CD8-positive, alpha-beta memory T cell (primary cell): ENCODE measurements at places on chromosomes 6 and 20.
A peak's percentile ranks its signal among the peaks of the same experiment; 100 is the strongest.

DNA sequence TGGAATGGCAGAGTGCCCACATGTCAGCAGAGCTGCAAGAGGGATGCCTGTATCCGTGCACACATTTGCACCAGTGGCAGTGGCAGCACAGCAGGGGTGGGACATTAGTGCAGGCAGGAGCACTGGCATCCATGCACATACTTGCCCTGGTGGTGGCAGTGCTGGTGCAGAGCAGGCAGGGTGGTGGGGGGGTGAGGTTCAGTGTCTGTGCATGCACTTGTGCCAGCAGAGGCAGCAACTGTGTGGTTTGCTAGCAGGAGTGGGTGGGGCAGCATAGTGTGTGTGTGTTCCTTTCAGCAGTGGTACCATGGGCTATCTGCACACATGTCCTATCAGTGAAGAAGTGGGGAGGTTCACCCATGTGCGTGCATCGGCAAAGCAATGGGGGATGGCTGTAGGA lies 151.6 kb downstream of the EPM2A start:
- DNase-seq, result no peak

DNA sequence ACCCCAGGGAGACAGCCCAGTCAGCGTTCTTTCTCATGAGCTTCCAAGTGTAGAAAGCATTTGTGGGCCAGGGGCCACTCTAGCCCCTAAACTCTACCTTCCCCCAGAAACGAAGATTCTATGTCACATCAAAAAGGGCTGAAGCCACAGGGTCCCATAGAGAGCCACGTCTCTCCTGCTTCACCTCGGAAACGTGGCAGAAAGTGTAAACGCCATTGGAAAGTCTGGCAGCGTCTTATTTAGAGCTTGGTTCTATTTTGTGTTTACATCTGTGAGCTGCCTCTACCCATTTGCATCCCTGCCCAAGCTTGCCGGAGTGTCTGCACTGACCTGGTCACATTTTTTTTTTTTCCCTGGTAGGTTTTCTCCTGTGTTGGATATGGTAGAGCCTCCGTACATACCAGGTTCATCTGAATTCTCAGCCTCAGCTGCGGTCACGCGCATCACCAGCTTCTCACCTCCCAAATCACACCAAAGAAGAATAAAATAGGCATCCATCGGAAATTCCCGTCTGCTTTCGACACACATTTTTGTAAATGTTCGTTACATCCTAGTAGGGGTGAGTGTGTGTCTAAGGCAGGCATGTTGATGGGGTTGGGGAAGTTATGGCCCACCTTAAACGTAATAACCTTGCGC lies 62.6 kb downstream of the NPEPL1 start:
- no peak for DNase-seq

GRCh38 chr20:57666106-57666833 lies 43.5 kb downstream of the PMEPA1 start:
- no peak for DNase-seq

DNA sequence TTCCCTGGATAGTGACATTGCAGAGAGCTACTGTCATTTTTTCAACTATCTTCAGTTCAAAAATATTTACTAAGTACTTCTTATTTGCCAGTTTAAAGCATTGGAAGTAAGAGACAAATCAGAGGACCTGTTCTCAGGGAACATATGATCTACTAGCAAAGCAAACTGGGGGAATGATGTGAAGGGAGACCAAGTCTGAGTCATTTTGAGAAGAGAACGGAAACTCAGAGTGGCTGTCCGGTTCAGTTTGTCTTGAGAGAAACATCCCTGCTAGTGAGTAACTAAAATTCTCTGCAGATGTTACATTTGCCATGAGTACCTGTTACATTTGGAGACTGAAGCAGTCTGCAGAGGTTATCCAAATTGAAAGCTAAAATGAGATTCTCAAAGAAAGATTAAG lies 118.3 kb downstream of the KCNQ5 start:
- DNase-seq, result no peak

DNA sequence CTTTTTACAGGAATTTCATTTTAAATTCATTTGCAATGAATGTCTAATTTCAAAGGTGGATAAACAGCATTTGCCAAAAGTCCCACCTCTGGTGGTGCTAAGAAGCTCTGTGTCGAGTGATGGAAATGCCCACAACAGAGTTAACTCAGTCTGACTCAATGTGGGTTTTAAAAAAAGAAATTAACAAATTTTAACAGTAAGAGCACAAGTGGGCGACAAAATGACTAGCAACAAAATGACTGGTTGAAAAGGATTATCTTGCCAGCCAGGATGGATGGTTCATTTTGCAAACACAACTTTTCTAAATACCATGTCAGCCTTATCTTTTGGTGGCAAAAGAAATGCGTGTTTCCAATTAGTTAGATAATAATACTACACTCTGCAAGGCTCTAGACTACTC lies 14.3 kb upstream of the TAGAP start:
- DNase-seq, result no peak

DNA sequence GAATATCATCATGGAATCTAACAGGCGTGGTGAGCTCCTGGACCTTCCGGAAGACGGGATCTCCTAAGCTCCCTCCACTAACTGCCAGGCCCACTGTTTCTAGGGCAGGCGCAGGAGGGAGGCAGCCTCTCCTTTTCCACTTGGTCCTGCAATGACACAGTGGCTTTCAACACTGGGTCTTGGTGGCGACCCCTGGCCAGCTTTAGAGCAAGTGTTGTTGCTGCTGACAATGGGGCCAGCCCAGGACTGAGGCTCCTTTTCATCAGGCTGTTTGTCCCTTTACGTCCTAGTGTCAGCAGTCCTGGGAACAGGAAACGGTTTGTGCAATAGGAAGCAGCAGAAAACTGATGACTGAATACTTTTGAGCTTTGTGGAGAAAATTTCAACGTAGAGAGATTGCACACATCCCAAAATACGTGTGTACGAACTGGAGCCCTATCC lies 9.7 kb upstream of the QKI start:
- DNase-seq, result no peak

- no peak for DNase-seq
Observed at GRCh38 chr20:24364482-24364881, 104.9 kb upstream of the SYNDIG1 start.

GRCh38 chr6:140462453-140463311 lies 1088.2 kb upstream of the CITED2 start:
- no peak for DNase-seq

- no peak for DNase-seq
Observed at GRCh38 chr6:150297327-150298029, 71.3 kb upstream of the IYD start.

DNA sequence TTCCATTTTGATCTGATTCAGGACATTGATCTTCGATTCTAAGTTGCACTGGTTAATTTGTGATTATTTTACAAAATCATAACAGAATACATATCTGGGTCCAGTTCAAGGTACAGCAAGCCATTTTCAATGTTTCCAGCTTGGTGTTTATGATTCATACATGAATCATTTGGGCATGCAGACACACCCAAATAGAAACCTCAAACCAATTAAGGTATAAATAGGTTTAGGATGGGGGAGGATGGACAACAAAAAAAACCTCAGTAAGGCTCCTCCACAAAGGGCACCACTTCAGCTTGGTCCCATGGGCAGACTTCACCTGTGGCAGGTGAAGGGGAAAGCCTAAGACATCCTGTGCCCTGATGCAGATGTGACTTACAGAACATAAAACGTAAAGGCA lies 192.7 kb downstream of the KHDC1L start:
- no peak for DNase-seq

DNA sequence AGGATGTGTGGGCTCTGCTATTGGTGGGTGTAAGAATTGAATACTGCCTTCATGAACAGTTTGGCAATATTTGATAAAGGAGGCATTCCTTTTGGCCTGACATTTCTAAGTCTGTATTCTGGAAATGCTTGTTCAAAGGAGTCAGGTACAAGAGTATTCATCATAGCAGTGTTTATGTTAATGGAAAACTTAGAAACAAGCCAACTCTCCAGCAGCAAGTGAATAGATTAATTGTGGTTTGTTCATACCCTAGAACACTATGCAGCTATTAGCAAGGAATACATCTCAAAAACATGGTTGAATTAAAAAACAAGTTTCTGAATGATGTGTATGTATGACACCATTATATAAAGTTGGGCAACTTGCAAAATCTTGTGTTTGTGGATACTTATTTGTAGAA lies 195.8 kb downstream of the ZFAND3 start:
- DNase-seq, result no peak

- DNase-seq, result no peak
Observed at GRCh38 chr6:12369781-12370262, 79.7 kb downstream of the EDN1 start.

DNA sequence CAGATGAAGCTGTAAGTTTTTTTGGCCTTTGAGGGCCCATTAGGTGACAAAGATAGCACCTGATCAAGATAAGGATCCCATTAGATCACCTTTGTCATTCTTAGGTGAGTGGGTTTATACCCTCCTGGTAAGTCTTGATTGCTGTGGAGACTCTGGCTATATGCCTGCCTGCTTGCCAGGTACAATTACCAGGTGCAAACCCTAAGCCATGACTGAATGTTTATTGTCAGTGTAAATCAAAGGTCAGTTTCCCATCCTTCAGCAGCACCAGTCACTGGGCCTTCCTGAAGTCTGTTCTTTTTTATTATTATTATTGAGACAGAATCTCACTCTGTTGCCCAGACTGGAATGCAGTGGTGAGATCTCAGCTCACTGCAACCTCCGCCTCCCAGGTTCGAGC lies 106.4 kb upstream of the FOXO3 start:
- DNase-seq, result no peak

DNA sequence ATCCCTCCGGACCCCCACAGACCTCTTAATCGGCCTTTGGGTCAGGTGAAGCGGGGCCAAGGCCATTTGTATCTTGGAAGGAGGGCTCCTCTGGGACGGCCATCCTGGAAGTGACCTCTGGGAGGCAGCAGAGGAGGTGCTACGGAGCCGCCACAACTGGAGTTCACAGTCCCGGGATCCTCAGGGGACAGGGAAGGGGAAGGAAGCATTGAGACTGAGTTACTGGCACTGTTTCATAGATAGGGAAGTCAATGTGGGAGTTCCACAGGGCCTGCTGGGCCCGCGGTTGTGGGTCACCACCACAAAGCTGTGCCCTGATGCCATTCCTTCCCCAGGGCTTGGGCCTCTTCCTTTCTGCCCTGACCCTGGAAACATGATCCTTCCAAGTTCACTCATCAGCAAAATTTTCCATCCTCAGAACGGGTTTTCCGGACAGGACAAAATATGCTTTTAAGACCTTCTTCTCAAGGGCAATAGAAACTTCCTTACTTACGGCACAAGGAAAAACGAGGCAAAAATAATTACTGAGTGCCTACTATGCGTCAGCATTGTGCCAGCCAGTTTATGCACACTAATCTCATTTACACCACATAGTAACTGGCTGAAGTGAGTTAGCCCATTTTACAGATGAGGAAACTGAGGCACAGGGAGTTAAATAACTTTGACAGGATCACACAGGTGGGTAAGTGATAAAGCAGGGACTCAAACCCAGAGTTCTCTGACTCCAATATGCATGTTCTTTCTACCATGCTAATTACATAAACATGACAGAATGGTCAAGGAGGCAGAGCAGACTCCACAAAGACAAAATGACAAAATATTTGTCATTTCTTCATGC lies 143.8 kb downstream of the UNC5CL start:
- no peak for DNase-seq

DNA sequence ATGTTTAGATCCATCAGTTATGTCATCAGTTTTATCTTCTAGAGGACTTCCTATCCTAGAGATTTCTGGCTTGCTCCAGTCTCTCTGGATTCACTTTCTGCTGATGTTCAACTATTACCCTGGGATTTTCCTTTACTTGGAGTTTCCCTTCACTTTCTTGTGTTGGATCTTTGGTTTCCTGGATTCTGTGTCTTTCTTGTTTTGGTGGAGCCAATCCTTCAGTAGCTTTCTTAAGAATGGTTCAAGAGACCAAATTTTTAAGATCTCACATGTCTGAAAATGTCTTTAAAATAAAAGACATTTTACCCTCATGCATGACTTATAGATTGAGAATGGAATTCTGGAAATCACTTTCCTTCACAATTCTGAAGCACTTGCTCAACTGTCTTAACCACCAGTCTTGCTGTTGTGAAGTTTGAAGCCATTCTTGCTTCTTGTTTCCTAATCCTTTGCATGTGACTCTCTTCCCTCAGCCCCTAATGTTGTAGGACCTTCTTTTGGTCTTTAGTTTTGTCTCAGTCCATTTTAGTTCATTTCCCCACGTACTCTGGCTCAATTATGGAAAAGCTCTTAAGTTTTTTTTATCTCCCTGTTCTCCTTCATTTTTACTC lies 87.9 kb downstream of the ARID1B start:
- no peak for DNase-seq

GRCh38 chr6:105373481-105373880 lies 29.4 kb downstream of the PREP start:
- DNase-seq, result no peak

DNA sequence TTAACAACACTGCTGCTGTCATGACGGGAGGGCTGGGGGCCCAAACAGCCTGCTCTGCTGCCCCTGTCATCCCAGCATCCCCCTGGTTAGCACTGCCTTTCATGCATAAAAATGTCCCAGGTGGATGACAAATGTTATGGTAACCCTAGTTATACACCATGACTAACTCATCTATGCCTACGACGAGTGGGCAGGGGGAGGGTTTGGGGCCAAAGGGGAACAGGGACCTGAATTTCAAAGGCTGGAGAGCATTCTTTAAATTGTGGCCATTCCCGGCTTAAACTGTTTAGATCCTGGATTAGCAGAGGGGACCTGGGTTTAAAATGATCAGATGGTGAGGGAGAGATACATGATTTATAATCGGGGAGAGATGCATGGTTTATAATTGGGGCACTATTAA lies 24.4 kb downstream of the GNAS-AS1 start:
- no peak for DNase-seq

DNA sequence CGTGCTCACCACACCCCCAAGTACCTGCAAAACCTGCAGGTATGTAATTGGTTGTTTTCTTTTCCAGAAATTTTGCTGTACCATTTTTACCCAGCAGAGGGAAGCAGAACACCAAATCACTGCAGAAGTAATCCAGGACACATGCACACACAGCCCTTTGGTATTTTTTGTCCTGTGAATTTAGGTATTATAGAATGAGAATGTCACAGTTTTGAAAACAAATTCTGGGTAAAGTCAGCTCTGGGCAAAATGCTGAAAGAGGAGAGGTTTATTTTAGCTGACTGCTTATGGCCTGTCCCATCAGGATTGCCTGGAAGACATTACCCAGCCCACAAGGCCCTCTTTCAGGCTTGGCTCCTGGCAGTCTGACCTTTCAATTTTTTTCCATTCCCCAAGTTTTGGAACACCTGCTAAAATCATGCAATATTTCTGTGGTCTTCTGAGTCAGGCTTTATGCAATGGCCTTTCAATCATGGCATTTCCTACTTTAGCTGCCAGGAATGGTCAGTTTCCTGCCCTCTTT lies 3.5 kb upstream of the EFHC1 start:
- peak; percentile 63 for DNase-seq

- DNase-seq, result no peak
Observed at GRCh38 chr6:16834242-16834641, 73.0 kb upstream of the ATXN1 start.

DNA sequence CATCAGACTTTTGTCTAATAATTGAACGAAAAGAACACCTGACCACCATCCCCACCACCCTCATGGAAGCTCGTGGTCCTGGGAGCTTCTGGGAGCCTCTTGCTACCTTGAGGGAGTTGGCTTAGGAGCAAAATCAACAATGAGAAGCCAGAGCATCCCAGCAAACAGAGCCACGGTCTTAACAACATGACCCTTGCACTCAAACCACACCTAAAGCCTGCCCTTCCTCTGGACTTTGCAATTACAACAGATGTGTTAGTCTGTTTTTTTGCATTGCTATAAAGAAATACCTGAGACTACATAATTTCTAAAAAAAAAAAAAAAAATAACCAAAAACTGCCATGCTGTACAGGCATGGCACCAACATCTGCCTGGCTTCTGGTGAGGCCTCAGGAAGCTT lies 9.5 kb upstream of the RBM24 start:
- no peak for DNase-seq
